Frontal cortex (tissue), 4 donors: ENCODE measurements at places on chromosomes 12 and 14.
A peak's percentile ranks its signal among the peaks of the same experiment; 100 is the strongest.

GRCh38 chr12:9756706-9757105 lies 4.0 kb downstream of the CD69 start:
- no peak for DNase-seq

GRCh38 chr14:89621791-89622638 lies 205.0 kb upstream of the FOXN3 start:
- DNase-seq = no peak

- no peak for DNase-seq
Observed at GRCh38 chr12:82438356-82438755, 80.0 kb downstream of the METTL25 start.

GRCh38 chr12:26786491-26786864 lies 46.5 kb downstream of the ITPR2 start:
- no peak for DNase-seq

GRCh38 chr12:85641796-85642195 lies 194.4 kb downstream of the RASSF9 start:
- DNase-seq = no peak

GRCh38 chr14:45258805-45259204 lies 5.8 kb upstream of the MIS18BP1 start:
- no peak for DNase-seq

DNA sequence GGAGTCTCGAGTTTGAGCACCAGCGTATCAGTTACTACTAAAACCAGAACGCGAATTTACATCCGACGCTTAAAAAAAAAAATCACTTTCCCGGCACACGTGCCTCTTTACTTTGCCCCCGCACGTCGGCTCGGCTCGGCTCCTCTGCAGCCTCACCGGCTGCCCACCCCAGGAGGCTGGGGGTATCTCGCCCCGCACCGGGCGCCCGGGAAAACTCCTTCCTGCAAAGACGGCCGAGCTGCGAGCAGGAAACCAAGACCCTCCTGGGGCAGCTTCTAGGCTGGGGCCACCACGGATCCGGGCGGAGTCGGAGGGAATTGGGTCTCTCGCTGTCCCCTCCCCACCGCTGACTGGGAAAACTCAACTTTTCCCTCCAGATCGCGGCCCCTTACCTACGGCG lies 610 bp downstream of the VSIG10 start:
- DNase-seq = peak; percentile 35

- DNase-seq = no peak
Observed at GRCh38 chr12:39886106-39886505, 219.8 kb downstream of the SLC2A13 start.

DNA sequence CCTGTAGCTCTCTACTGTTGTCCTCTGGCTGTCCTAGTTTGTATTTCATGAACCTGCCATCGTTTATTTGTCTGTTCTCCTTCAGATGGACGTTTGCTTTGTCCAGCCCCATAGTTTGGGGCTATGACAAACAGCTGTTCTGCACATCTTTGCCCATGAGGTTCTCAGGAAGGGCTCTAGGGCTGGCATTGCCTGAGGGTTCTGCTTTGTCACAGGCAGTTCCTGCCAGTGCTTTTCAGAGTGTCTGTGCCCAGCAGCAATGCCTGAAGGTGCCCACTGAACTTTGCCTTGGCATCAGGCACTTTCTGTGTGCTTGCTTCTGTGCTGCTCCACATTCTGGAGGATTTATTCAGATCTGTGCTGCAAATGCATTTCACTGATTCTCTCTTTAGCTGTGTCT lies 361.3 kb downstream of the TMEM121 start:
- DNase-seq = no peak

DNA sequence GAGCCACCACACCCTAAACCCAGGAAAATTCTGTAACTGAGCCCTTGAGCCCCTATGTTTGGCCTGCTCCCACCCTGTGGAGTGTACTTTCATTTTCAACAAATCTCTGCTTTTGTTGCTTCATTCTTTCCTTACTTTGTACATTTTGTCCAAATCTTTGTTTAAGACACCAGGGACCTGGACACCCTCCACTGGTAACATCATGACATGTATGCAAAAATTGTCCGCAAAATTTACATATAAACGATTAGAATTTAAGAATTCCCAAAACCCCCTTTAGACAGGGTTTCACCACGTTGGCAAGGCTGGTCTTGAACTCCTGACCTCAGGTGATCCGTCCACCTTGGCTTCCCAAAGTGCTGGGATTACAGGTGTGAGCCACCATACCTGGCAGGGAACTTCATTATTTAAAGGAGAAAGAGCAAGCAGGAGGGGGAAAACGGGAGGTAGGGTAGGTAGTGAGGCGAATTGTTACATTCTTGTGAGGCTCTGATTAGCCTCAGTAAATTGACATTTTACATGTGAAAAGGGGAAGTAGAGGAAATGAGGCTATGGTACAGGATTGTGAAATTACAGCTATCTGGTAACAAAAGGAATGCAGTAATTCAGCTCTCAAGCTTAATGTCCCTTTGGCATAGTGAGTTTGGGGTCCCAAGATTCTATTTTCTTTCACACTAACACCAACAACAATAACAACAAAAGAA lies 27.6 kb downstream of the TUBA1A start:
- DNase-seq = no peak

DNA sequence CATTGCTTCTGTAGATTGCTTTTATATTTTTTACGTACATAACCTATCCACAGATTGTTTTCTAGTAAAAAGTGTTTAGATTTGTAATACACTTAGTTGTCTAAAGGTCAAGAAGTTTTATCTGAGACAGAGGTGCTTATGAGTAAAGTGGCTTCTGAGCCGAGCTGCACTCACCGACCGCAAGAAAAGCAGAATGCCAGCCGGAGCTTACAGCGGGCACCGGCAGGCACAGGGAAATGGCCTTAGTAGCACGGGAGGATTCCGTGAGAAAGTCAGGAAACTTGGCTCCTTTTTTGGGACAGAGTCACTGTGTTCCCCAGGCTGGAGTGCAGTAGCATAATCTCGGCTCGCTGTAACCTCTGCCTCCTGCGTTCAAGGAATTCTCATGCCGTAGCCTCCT lies 29.8 kb downstream of the PIWIL1 start:
- DNase-seq = no peak

DNA sequence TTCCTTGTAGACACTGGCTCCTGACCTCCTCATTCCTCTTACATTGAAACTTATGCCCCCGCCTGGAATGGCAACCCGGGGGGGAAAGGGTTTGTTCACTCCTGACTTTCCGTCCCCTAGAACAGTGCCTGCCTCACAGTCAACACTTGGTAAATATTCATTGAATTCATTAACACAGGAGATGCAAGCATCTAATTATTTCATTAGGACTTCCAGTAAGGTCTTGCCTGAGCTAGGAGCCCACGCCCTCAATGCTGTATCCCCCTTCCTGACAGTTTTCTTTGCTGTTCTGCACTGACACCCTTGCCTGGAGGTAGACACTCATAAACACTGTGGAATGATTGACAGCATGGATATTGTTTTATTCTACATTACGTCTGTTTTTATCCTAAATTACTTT lies 49.3 kb upstream of the CHST11 start:
- no peak for DNase-seq

GRCh38 chr12:26880625-26881024 lies 47.6 kb upstream of the ITPR2 start:
- DNase-seq = no peak

GRCh38 chr14:104795781-104796686 lies 486 bp upstream of the AKT1 start:
- peak; percentile 94 for DNase-seq
